ENCODE measurements at places on chromosomes 12 and 14.
A peak's percentile ranks its signal among the peaks of the same experiment; 100 is the strongest.

DNA sequence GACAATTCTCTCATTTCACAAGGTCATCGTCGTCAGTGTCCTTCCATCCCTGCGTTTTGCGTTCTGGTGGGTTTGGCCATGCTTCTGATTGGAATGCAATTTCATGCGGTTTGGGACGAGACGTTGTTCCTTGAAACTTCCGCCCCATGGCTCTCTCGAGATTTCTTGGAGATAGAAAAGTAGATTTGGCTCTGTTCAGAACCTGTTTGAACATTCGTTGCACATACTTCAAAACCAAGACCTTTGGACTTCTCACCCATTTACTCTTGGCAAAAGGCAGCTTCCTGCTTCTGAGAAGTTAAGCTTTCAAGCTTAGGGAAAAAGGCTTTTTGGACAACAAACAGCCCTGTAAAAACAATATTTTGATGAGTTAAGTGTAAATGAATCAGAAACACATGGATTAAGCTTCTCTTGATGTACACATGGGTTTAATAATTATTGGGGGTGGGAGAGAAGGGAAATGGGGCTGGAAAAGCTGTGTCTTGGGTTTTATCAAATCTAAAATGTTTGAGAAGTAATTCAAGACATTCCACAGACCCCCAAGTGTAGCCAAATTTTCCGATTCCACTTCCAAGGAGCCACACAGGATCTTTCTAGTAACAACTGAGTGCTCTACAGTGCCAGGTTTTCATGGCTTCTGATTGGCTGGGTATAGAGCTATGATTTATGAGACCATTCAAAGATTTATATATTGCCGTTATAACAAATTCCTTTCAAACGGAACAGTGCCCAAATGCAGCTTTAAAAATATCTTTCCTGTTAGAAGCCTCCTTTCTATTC, 467.2 kb downstream of the MED13L start:
- no peak for DNase-seq

DNA sequence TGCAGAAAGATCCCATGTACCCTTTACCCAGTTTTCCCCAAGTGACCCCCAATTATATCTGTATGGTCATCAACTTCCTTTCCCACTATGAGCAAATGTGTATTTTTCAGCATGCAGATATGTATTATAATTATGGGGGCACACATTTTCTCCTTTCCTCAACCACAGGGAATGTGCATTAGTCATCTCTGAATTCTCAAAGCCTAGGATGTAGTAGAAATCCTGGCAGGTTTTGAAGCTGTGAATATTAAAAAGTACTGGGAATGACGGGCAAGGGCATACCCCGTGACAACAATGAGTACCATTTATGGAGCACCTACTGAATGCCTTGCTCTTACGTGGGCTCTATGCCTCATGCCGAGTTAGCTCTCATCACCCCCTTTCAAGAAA, 71.5 kb downstream of the VWF start:
- DNase-seq, result no peak

DNA sequence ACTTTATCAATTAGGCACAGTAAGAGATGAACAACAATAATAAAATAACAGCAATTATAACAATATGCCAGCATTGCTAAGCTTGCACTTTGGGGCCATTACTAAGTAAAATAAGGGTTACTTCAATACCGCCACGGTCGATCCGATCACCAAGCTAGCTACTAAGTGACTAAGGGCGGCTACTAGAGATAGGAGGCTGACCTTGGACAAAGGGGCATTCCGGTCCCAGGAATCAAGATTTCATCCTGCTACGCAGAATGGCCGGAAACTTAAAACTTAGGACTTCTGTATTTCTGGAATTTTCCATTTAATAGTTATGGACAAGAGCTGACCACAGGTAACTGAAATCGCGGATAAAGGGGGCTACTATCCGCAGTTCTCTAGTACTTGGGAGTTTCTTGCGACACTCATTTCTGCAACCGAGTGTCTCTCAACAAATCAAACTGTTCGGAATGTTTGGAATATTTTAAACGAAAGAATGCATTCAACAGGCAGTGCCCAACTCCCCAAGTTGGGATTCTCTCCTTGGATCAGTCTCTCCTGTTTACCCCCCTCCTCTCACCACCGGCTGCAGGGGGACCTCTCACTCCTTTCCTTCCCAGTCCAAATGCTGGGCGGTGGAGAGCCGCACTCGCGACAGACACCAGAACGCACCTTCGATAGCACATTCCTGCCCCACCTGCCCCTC, 650 bp downstream of the HEBP1 start:
- no peak for DNase-seq

GRCh38 chr12:118813778-118814357, 167.5 kb upstream of the SRRM4 start:
- DNase-seq, result no peak

DNA sequence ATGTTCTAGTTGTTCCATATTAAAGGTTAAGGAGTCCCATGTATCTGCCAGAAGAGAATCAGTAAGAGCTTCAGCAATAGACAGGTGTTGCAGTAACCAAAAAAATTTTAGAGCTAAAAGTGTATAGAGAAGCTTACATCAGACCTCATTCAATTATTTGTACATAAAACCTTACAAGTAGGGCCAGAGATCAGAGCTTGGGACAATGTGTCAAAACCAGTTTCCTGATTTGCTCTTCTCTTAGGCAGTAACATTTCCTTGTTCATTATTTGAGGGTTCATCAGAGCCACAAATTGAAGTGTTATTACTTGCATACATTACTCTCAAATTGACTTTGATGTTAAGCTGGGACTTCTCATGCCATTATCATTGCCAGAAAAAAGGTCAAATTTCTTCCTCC, 55.5 kb upstream of the ATXN7L3B start:
- no peak for DNase-seq

DNA sequence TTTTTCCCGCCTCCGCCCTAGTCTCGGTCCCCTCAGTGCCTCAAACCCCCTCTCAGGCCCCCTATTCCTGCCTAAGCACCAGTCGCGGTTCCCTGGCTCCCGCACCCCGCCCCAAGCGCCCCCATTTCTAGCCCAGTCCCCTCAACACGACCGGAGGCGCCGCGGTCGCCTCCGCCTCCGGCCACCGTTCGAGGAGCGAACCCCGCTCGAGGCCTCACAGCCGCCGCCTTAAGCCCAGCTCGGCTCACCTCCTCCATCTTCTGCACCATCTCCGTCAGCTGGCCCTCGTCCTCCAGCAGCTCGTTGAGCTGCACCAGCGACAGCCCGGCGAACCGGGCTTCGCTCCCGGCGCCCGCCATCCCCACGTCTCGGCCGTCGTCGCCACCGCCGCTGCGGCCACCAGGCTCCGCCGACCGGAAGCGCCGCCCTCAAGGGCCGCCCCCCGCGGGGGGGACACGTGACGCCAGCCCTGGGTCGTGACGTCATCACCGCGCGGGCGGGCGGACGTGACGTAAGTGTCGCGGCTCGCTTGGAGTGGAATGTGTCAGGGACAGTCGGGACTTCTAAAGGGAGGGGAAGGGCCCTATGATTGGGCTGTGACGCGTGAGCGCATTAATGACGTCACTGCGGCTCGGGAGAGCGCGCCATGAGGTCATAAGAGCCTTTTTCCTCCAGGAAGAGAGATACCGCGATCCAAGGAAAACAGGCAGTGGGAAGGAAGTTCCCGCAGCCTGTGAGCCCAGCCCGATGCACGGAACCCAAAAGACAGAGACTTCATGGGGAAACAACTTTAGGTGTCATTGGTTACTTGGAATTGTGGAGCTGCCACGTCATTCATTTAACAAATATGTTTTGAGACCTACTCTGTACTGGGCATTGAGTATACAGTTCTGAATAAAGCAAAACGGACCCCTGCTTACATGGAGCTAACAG, at the start of gene VPS37B:
TSS of gene VPS37B (minus strand) at position 421 of the 933 bp plus-strand sequence. CDS start at position 359, 62 bp downstream.
- DNase-seq, result peak; percentile 67

- DNase-seq, result no peak
Observed at GRCh38 chr12:73465106-73465505, 1072.5 kb upstream of the ATXN7L3B start.

DNA sequence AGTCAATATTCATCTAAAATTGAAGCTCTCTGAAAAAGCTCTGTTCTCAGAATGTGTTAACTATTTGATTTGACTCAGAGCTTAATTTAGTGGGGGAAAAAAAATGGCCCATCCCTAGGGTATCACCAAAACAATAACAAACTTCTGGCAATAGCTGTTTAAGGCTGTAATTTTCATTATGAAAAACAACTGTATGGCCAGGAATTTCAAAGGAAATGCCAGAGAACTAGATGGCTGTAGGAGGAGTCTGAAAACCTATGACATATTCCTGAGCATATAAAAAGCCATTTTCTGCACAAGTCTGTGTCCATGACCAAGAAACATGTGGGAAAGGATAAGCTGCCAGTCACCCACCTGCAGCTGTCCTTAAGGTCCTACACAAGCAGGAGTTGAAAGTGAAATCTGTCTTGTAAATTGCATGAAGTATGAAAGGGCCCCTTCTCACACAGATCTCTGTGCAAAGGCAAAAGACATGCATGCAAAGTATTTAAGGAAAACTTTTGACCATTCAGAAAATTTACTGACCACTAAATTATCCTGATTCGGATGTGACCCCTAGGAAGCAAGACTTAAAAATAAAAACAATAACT, 299.1 kb downstream of the BTG1 start:
- no peak for DNase-seq

DNA sequence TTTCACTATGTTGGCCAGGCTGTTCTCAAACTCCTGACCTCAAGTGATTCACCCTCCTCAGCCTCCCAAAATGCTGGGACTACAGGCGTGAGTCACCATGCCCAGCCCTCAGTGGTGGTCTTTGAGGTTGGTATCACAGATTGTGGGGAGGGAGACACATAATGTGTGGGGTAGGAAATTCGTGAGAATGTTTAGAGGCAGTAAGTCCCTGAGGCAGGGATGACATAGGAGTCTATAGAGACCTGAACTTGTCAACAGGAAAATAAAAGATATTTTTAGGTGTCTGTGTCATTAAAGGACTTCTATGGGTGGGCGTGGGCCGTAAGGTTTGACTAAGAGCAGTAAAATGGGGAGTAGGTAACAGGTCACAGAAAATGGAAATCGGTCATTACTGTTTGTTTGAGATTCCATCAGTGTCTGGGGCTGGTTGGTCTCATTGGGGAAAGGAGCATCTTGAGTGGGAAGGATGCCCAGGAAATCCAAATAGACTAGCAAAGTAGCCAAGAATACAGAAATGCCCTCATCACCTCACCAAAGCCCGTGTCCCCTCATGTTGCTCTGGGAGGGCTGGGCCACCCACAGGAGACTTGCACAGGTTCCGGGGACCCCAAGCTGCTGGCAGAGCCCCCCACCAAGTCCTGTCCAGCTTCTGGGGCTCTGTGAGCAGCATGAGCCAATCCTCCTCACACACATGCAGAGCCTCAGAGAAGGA, 63.6 kb upstream of the BCL2L14 start:
- DNase-seq, result peak; percentile 89

DNA sequence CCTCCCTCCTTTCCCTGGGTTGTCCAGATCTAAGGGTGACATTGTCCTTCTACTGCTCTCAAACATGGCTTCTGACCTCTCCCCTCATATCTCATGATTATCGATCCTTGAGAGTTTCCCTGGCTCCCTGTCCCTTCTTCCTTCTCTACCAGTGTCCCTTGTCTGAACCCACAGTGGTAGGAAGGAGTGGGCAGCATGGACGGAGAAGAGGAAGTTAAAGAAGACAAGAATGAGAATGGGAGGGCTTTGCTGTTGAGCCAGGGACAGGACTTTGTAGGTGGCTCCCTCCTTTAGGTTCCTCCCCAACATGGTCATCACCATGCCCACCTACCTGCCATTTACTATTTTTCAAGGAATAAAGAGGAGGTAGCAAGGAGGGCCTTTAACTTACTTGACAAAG, 166.7 kb downstream of the TMEM117 start:
- DNase-seq, result no peak

GRCh38 chr12:75603475-75603874, 92.1 kb upstream of the KRR1 start:
- DNase-seq, result no peak

DNA sequence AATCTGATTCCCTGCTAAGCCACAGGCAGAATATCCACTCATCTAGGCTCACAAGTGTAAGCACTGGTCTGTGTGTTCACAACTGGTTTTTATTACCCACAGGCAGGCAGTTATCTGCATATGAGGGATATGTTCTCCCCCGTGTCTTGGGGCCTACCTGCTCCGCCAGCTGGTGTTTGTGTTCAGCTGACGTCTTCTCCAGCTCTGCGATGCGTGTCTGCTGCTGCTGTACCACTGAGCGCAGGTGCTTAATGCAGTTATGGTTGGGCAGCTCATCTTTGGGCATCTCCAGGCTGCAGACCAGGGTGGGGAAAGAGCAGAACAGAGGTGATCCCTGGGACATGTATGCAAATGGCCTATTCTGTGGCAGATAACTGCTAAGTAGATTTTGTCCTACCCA, 13.7 kb downstream of the RNF41 start:
- no peak for DNase-seq

GRCh38 chr12:26017484-26018211, 59.2 kb downstream of the RASSF8 start:
- DNase-seq, result no peak

DNA sequence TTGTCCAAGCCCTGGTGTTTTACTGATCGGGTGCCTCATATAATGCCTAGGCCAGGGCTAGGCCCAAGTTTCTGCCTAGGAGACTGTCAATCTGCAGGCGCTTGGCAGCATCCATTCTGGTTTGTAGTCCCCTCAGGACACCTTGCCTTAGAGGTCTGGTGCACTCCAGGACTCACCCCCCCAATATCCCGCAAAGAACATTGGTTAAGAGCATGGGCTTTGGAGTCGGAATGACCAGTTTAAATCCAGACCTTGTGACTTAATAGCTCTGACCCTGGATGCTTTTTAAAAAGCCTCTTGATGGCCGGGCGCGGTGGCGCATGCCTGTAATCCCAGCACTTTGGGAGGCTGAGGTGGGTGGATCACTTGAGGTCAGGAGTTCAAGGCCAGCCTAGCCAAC, 60.0 kb downstream of the GALNT16 start:
- no peak for DNase-seq

- no peak for DNase-seq
Observed at GRCh38 chr12:67676624-67677023, 28.1 kb downstream of the DYRK2 start.

DNA sequence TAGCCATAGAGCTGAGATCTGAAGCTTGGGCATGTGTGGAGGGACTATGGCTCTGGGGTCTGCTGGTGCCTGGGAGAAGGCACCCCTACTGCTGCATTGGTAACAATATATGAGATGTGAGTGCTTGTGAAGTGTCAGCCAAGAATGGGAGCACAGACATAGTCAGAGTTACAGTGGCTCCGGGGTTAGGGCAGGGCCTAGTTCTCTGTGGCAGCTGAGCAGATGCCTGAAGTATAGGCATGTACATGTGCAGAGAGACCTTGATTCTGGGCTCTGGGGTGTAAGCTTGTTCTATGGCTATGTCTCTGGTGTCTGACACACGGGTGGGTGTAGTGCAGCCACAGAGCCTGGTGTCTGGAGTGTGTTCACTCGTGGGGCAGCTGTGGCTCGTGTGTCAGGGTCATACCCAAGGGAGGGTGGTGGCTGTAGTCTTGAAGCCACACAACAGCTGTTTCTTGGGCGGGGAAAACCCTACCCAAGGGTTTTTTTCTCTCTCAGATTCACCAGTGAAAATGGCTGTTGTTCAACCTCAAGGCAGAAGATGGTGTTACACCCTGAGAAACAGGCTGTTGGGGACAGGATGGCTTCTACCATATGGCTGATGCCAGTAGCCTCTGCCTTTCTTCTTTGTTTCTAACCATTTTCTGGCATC, 11.9 kb upstream of the TCL1A start:
- no peak for DNase-seq

GRCh38 chr12:54136844-54137580, 51.8 kb downstream of the SMUG1 start:
- no peak for DNase-seq

GRCh38 chr12:122413516-122414404, 8.7 kb downstream of the CLIP1 start:
- no peak for DNase-seq
